Sciatic nerve (tissue), 2 donors: ENCODE measurements at places on chromosomes 2 and 18. TPM values are rescaled to one million over a fixed set of nuclear protein-coding genes. Genes with fewer than 3 reads are reported as not detected.

DNA sequence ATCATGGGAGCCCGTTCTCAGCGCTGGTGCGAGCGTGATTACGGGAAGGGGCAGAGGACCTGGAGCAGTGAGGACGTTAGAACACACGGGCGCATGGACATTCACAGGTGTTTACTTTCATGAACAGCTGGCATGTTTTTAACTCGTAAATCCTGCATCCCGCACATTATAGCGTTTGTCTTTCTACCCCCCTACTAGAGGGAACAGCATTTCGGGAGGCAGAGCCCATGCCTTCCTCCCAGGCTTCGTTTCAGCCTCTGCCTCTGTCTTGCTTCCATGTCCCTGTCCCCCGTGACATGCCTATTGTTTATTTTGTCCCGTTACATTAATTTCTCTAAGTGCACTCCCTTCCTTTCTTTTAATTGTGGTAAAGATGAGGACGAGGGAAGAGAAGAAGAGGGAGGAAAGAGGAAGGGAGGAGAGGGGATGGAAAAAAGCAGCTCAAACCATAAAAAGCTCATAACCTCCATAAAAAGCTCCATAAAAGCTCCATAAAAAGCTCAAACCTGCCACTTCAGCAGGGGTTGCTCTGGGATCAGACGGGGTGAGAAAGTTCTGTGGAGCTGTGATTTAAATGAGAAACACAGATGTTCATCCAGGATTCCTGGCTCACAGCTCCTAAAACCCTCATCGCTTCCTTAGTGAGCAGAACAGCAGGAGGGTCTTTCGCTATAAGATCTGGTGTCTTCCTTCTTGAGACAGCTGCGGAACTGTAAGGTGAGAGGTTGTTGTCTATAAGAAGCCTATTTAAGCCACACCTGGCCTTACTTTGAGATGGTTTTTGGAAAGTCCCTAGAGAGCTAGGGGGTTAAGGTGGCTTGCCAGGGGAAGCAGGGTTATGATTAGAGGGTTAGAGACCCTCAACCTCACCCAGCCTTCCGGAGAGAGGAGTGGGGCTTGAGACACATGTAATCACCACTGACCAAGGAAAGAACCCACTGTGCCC lies 66.6 kb upstream of the SNTG2 start:
- no peak for DNase-seq

- DNase-seq = no peak
Measured at GRCh38 chr2:160194351-160194750, 5.7 kb downstream of the ITGB6 start.

GRCh38 chr2:42118754-42119569 lies 50.2 kb upstream of the EML4 start:
- no peak for DNase-seq

DNA sequence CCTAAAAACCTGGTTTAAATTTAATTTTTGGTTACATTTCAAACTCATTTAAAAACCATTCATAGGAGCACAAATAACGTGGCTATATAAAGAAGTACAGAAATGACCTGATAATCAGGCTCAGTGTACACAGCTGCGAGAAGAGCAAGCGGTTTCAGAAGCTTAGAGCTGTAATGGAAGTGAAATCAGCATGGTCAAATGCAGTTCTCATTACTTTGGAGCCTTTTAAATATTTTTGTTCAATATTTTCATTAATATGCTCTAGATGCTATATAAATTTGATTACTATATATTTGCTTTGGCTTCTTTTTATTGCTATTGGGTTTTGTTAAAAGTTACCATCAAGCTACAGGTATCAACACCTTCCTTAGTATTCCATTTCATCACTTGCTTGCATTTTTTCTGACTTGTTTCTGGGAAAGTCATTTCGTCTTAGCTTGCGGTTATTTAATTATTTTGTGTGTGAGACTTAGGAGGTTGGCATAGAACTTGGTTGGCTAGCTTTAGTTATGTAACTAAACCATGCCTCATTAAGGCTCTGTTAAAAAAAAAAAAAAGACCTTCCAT lies 58.7 kb downstream of the AFTPH start:
- DNase-seq = no peak

- DNase-seq = no peak
Measured at GRCh38 chr2:157466764-157467163, 22.9 kb upstream of the CYTIP start.

GRCh38 chr2:196291873-196292800 lies 120.8 kb upstream of the STK17B start:
- no peak for DNase-seq

- DNase-seq = no peak
Measured at GRCh38 chr2:9212010-9212635, 5.5 kb downstream of the ASAP2 start.

GRCh38 chr2:68447118-68447517 lies 20.0 kb downstream of the FBXO48 start:
- DNase-seq = no peak

The AQP12A gene
- not detected for total RNA-seq

The ARHGEF4 gene
- 12.1 TPM for total RNA-seq
